ENCODE measurements at places on chromosomes 3 and 15.

DNA sequence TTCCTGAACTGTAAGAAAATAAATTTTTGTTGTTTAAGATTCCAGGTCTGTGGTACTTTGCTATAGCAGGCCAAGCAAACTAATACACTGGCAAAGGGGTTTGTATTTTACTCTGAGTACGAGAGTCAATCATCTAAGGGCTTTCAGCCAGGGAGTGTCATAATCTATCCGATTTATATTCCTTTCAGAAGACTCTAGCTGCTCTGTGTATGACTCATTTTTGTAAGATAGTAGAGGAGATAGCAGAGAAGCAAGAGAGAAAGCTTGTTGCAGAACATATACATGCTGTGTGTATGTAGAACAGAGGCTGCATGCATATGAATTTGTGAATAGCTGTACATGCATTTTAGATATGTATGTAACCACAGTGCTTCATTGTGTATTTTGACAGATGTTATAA lies 577.9 kb upstream of the EPHA6 start:
- DNase-seq, result no peak

DNA sequence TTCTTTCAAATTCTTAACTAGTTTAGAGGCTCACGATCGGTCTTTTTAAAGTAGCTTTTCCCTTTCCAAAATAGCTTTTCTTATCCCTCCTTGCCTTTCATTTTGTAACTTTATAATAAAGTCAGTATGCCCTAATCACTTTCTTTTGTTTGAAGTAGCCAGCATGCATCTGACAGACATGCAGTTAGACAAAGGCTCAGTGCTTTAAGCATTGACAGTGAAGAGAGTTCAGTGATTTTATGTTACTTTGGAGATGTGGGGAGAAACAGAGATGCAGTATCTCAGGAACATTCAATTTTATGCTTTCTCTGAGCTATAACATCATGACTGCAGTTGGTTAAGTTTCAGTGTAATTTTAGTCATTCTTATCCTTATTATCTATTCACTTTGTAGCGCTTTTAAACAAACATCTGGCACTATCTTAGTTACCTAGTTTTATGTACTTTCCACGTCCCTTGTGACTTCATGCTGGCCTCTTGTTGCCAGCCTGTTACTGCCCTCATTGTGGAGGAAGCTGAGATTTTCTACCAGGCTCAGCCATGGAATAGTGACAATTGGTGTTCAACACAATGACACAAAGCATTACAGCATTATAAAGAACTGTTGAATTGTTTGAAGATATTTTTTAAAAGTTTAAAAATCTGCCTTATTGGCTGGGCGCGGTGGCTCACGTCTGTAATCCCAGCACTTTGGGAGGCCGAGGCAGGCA lies 90.3 kb downstream of the AKAP13 start:
- no peak for DNase-seq

- no peak for DNase-seq
Observed at GRCh38 chr15:92662762-92663161, 7.2 kb upstream of the FAM174B start.

DNA sequence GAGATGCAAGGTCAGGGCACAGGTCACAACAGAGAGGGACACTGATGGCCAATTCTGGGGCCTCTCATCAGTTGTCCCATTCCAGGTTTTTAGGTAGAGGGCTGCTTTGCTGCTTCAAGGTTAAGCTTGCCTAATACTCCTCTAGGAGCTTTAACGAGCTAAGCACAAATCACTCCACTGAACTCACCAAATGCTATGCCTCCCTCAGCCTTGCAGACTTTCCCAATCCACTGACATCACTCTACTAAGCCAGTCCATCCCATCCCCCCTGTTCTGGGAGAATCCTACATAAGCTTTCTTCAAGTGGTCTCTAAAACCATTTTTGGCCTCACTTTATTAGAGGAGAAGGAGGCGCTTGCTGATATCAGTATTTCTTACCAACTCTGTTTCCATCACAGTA lies 24.8 kb upstream of the PDCD6IP start:
- no peak for DNase-seq

- DNase-seq, result no peak
Observed at GRCh38 chr3:127053979-127054378, 71.1 kb downstream of the PLXNA1 start.

DNA sequence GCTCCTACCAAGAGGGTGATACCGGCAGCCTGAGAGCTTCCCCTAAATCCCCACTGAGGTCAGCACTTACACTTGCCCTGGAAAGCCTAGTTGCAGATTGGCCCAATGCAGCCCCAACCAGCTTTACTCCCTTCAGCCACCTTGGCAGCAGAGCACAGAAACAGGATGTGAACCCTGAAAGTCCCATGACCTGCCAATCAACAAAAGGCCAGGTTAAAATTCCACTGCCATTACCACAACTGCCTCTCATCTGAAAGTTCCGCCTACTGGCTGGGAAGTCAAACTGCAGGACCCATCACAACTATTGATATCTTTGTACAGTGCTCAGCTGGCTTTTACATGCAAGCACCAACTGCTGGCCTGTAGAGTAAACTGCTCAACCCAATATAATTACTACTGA lies 156.2 kb downstream of the ZMAT3 start:
- no peak for DNase-seq

DNA sequence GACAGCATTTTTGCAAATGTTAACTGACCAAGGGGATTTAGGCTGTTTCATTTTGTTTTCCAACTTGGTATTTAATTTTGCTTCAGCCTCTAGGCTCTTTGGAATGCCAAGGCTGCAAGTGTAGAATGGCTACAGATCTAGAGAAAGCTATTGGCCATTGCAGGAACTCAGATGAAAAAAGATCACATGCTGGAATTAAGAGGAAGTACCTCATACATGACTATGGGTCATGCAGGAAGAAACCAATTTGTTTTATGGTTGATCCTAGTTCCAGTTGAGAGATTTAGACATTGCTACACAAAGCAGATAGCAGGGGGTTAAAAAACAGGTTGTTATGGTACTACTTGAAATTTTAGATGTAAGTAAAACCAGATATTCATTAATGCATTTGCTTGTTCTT lies 12.7 kb upstream of the CLDN16 start:
- no peak for DNase-seq

DNA sequence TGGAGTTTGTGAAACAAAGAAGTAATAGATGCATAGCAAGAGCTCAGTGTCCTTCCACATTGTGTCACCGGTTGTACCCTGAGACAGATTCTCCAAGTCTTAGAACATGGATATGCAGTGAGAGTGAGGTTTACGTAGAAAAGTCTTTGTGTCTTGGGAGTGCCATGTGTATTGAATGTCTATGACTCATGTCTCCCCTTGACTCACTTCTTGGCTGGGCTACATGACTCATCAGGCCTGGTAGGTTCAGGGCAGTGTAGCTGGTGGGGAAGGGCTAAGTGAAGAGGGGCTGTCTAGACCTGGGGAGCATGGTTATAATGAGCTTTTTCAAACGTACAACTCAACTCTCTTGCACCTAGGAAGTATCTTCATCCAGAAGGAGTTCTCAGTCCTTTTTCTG lies 167.4 kb downstream of the GAP43 start:
- peak; percentile 57 for DNase-seq

DNA sequence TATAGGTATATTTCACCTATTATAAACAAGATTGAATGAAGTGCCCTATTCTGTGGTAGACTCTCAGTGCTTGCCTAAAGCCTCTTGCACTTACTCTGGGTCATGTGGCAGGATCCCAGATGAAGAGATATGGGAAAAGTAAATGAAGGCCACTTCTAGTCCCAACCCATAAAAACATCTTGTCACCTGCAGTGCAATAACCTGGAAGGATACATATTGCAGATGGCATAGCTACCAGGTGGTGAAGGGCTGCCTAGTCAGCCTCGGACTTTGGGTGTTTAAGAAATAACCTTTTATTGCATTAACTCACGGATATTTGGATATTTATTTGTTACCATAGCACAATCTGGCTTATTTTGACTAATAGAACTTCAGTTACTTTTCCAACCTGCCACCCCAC lies 367.1 kb downstream of the UNC13C start:
- DNase-seq, result no peak

- DNase-seq, result no peak
Observed at GRCh38 chr3:17936736-17937480, 194.5 kb upstream of the TBC1D5 start.

All from activated CD8-positive, alpha-beta memory T cell treated with anti-CD3 and anti-CD28 coated beads, Interleukin-2, amount 50 U/mL, for 48 hours (primary cell).